Hindlimb muscle (tissue), 1 donor: ENCODE measurements at places on chromosomes 4 and X. TPM values are rescaled to one million over a fixed set of nuclear protein-coding genes. Genes with fewer than 3 reads are reported as not detected.

The PRDM8 gene
- polyA plus RNA-seq: 17.1 TPM

GRCh38 chr4:102614801-102615200 lies 113.6 kb downstream of the NFKB1 start:
- no peak for DNase-seq

The FMR1NB gene
- polyA plus RNA-seq: not detected

DNA sequence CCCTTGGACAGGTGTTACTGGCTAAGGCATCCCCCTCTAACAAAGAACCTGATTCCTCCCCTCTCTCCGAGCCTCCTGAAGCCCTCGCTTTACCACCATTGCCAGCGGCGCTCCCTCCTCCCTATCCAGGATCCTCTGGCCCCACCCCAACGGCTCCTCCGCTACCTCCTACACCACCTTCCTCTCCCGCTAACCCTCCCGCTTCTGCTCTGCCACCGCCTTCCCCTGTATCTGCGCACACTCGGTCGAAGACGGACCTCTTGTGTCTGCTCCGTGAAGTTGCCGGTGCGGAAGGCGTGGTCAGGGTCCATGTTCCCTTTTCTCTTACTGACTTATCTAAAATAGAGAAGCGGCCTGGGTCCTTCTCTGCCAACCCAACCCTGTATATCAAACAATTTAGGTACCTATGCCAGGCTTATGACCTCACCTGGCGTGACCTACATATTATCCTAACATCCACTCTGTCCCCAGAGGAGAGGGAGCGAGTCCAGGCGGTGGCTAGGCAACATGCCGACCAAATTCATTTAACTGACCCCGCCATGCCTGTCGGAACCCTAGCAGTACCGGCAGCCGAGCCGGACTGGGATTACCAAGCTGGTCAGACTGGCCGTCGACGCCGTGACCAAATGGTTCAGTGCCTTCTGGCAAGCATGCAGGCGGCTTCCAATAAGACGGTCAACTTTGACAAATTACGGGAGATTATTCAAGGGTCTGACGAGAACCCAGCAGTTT lies 958.9 kb downstream of the RPA4 start:
- no peak for DNase-seq

GRCh38 chr4:36165631-36166005 lies 78.7 kb downstream of the ARAP2 start:
- no peak for DNase-seq

DNA sequence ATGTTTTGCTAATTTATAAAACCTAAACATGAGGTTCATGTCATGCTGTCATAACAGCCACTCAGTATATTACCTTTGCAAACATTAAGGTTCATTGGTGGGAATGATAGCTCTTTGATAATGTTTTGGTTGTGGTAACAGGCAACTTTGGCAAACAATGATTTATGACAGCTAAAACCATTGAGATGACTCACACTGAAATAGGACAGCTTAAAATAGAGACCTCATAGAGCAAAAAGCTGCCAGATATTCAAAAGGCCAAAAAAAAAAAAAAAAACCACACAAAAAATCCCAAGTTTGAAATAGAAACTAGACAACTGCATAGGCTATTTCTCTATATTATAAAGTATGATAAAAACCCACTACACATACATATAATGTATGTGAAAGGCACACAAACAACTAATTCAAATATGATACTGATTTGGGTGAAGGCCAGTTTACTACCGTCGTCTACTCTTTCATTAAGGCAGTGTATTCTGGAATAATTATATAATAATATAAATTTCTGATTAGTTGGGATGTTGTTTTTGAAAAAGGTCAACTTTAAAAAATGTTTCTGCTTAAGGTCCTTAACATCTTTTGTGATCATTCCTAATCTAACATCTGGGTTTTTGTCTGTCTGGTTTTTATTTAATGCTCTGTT lies 646.0 kb upstream of the PITX2 start:
- no peak for DNase-seq

The CXCL1 gene
- not detected for polyA plus RNA-seq

The PAGE1 gene
- not detected for polyA plus RNA-seq

The CORIN gene
- 0.83 TPM for polyA plus RNA-seq

DNA sequence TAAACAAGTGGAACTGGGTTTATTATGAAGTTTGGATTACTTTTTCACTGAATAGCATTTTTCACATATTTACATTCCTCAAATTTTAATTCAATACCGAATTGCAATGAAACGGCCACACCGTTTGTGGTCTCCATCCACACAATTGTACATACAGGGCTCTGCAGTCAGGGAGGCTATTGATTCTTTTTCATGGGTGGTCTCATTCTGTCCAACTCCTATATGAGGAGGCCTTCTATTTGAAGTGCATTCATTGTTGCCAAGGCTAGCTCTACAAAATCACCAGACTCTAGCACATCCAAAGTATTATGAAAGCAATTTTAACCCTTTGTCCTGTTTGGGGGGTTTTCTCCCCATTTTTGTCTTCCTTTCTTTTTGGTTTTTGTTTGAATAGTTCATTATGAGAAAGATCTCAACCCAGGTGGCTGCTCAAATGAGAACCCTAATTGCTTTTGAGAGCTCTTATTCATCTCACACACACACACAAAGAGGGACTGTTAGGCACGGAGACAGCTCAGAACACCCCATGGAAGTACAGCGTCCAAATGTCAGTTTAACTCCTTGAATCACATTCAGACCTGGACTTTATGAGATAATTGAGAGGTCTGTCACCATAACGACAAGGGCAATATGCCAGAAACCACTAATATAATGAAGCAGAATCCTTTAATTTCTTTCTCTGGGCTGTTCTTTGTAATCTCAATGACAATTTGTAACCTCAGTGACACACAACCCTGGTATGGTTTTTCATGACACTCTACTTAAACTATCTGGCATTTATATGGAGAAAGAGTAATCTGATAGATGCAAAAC lies 79.4 kb downstream of the NLGN4X start:
- no peak for DNase-seq

- DNase-seq: no peak
These were observed 45.8 kb downstream of the TET2 start for GRCh38 chr4:105192474-105192873.

The UGT2A3 gene
- polyA plus RNA-seq: not detected

The F11 gene
- polyA plus RNA-seq: not detected

DNA sequence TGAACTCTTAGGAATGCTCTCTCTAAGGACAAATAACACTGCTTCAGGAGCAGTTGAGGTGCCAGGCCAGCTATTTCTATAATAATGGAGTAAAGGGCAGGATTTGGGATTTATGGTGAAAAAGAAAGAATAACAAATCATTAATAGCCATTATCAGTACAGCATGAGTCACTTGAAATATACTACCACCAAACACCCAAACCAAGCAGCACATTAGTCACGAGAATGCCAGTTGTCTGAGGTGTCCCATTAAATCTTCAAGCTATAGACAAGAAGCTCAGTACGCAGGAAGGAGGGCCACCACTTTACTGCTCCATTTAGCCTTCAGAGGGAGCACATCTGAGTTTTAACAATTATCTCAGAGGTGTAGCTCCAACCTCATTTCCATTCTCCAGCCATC lies 106.8 kb upstream of the MAGEA10 start:
- DNase-seq: no peak

The DGKK gene
- polyA plus RNA-seq: not detected

GRCh38 chrX:130197464-130197863 lies 25.7 kb downstream of the RAB33A start:
- DNase-seq: no peak

GRCh38 chr4:129218360-129218759 lies 122.4 kb downstream of the C4orf33 start:
- DNase-seq: peak; percentile 8

GRCh38 chr4:27081675-27082586 lies 221.3 kb downstream of the STIM2 start:
- no peak for DNase-seq

GRCh38 chr4:88567591-88567990 lies 24.7 kb upstream of the HERC3 start:
- no peak for DNase-seq

GRCh38 chrX:16484338-16484737 lies 165.6 kb upstream of the S100G start:
- no peak for DNase-seq

DNA sequence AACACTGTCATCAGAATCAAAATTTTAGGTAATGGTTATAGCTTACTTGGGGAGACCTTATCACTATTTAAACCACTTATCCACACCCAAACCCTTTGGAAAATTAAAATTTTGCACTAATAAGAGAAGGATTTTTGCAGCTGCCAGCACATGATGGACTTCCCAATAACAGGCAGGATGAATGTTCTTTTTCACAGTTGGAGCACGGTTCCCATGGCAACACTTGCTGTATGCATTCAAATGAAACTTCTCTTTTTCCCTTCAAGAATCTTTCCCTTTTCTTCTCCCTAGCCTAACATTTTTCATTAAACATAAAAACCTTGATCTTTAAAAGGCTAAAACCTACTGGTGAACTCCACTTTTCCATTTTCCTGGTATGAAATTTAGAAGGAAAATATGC lies 768.2 kb downstream of the KCTD8 start:
- DNase-seq: no peak

- DNase-seq: no peak
These were observed 338.8 kb downstream of the UNC5C start for GRCh38 chr4:95209927-95210326.

The CD40LG gene
- not detected for polyA plus RNA-seq

The TRAM1L1 gene
- 3.5 TPM for polyA plus RNA-seq

DNA sequence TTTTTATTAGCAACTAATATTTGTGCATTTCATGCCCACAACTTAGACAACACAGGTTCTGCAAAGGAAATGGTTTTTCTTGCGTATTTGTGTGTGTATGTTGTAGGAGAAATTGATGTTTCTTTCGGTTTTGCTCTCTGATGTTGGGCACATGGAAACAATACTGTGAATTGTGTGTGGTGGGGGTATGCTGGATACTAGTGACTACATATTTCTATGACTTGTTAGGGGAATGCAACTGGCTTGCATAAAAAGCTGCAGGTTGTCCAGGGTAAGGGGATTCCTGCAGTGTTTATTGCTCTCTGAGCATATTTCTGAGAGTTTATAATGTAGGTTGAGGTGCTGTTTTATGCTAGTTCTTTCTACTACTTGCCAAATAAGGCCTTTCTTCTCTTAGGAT lies 11.6 kb downstream of the DLG3 start:
- no peak for DNase-seq

The FAM236D gene
- not detected for polyA plus RNA-seq

The JAKMIP1 gene
- polyA plus RNA-seq: 0.14 TPM

DNA sequence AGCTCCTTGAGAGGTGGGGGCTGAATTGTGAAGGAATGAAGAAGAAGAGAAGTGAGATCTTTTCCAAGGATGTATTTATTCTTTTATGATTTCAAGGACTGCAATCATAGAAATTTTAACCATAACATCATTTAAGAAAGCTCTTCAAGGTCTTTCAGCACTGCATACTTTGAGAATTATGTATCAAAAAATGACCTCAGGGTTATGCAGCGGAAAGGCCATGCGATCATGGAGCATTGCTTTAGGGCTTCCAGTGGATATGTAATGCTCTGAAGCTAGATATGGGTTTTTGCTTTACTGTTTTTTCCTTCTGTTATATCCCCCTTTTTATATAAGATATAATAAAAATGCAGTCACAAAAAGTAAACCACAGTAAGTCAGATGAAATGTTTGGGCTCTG lies 38.7 kb downstream of the SGMS2 start:
- no peak for DNase-seq

DNA sequence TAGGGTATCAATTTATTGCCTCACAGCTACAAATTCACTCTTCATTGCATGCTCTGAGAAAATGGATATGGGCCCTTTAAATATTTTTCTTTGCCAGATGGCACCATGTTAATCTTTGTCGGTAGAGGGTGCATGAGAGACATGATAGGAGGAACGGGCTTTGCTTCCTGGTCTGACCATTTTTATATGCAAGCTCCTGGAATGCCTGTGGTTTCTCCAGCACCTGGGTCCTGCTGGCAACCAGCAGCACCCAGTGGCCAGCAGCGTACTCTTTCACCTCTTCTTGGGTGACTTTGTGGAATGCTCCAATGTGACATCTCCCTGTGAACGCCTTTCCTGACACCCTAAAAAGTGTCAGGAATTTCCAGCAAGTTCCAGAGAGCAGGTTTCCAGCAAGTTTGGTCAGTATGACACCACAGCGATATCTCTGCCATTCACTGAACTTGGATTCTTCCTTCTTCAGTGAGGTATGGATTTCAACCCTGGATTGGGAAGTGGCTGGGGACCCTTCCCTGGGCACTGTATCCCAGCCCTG lies 140.3 kb upstream of the PGRMC2 start:
- DNase-seq: no peak

The PPEF2 gene
- polyA plus RNA-seq: 0.06 TPM

- no peak for DNase-seq
These were observed 18.9 kb upstream of the TRIM2 start for GRCh38 chr4:153185331-153185852.

DNA sequence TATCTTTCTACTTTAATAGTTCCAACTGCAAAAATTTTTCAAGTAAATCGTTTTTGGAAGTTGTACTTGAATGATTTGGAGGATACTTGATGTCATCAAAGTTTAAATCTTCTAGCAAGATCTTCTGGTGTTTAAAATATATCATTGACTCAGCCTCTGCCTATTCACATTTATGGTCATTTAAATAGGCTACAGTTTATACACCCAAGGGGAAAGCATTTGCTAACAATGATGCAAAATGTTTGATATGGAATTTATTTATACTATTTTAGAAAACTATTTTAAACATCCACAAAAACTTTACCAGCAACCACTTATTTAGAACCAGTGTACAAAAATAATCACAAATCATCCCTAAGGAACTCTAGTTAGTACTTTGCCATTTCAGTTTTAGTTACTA lies 123.3 kb upstream of the STIM2 start:
- no peak for DNase-seq

GRCh38 chrX:138964501-138964900 lies 253.0 kb upstream of the FGF13 start:
- no peak for DNase-seq

DNA sequence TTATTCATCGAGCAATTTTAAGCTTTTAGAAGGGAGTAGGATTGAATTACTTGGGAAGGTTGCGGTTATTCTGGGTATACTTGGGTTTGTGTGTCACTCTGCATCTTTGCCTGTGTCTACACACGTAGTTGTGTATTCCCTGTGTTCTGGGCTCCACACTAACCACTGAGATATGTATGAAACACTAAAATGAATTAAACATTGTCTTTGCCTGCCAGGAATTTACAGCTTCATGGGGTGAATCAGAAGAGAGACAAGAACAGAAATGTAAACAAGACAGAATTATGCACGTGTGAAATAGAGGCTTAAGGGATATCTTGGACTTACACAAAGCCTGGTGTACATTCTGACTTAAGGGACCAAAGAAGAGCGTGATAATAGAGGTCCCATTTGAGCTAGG lies 228.5 kb downstream of the AFF2 start:
- DNase-seq: no peak

DNA sequence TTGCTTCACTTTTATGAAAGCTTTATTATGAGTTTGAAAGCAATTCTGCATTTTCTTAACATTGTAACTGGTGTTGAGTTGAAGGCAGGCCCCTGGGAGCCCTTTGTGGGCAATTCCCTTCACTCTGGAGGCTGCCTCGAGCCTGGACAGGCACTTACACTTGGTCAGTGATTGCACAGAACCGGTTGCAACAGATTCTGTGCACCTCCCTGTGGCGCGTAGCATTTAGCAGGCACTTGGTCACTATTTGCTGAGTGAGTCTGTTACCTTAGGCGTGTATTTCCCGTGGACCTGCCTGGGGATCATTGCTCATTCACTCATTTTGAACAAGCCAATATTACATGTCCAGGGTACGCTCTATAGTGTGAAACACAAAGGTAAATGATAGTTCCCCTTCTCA lies 80.4 kb downstream of the PTTG2 start:
- no peak for DNase-seq

The PRRG1 gene
- 15.3 TPM for polyA plus RNA-seq
